Spinal cord (tissue), 10 donors: ENCODE measurements at places on chromosomes 1 and 21.

- no peak for DNase-seq
Measured at GRCh38 chr1:225747566-225747965, 30.1 kb upstream of the SRP9 start.

- no peak for DNase-seq
Measured at GRCh38 chr21:30962013-30962412, 76.3 kb downstream of the KRTAP19-8 start.

DNA sequence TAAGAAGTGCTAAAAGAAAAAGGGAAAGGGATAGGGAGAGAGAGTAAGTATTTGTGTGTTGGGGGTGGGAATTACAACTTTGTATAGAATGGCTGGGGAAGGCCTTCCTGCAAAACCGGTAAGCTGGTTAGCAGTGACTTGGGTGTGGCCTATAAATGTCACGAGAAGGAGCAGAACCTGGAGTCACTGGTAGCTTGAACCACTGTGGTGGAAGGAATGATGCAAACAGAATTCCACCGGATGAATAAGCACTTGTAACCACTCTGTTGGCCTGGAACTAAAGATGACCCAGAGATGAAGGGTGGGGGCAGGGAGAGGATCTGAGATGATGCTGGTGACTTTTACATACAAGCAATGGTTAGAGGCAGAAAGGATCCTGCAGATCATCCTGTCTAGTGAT, 8.9 kb downstream of the XKR8 start:
- no peak for DNase-seq

DNA sequence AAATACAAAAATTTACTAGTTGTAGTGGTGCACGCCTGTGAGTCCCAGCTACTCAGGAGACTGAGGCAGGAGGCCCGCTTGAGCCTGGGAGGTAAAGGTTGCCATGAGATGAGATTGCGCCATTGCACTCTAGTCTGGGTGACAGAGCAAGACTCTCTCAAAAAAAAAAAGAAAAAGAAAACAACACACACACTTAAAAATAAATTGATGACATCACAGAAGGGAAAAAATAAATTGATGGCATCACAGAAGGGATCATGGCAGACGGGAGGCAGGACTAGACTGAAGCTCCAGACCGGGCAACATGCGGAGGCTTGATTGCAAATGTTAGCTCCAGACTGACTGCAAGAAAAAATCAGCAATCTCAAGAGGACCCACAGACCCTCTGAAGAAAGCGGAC, 43.3 kb downstream of the KLHL20 start:
- no peak for DNase-seq

DNA sequence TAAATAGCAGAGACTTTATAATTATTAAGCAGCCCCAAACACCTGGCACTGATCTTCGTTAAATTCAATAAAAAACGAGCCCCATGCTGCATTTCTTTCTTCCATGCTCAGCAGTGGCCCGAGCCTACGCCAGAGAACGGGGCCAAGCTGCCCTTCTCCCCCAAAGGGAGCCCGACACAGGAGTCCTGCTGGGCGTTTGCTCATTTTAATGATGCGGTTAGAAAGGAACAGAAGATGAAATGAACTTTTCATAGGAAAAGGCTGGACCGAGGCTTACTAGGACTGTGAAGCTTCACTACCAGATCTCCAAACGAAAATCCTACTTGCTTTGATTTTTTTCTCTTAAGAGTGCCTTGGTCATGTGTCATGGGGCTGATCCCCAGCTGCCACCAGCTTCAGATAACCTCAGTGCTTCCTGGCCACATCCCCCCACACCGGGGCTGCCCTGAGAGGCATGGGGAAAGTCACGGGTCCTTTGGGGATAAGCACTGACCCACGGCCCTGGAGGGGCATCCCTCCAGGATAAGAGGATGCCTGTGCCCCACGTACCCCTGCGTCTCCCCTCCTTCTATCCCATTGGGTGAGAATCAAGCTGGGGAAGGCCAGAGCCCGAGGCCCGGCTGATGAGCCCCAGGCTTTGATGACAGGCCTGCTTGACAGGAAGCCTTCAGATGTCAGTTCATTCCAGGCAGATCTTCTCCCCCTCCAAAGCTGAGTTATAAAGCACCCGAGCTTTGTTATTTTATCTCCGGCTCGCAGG, 34.2 kb downstream of the PGBD5 start:
- no peak for DNase-seq

DNA sequence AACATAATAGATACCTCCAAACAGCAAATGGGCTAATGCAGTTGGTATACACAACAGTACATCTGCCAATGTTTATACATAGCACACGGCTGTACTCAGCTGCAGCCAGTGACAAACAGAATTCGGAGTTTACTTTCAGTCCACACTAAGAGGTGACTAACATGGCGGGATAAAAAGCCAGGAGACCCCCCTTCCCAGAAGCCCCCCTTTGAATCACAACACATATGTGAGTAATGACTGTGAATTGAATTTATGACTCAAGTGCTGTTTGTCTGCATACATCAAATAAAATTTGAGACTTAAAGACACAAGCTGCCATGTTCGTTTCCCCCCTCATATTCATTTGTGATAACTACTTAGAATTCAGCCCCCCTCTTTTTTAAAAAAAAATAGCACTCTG, 113.2 kb downstream of the RUNX1 start:
- DNase-seq: no peak

DNA sequence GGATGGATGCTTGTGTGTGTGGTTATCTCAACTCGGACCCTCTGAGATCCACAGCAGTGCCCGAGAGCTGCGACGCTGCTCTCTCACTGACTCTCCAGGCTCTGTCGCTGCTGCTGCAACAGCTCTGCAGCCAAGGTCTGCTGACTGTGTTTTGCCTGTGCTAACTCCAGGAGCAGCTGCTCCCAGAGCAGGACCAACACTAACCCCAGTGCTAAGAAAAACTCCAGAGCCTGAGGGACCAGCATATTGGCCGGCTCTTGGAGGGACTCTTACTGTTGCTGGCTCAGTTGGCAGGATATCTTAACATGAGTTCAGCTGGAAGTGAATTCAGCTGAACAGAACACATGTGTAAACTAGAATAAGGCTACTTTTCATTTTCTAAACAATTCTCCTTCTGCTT, 4.4 kb downstream of the LCE2C start:
- DNase-seq: no peak

GRCh38 chr1:94160811-94161210, 39.9 kb upstream of the ABCA4 start:
- no peak for DNase-seq

- no peak for DNase-seq
Measured at GRCh38 chr1:87999852-88000251, 671.2 kb downstream of the LMO4 start.

DNA sequence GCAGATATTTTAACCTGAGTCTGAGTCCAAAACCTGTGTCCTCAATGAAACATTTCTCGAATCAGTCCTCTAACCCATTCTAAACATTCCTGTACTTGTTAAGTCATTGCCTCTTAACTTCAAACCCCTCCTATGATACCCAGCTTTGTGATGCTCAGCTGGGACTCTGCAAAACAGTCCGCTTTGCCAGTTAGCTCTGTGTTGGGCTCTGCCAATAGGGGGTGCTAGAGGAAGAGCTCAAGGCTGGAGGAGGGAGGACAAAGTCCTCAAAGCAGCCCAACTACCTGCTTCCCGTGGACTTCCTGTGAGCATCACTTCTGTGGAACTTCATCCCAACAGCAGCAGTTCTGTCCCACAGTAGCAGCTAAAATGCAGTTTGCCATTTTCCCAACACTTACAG, 38.1 kb upstream of the SYT14 start:
- DNase-seq: no peak

DNA sequence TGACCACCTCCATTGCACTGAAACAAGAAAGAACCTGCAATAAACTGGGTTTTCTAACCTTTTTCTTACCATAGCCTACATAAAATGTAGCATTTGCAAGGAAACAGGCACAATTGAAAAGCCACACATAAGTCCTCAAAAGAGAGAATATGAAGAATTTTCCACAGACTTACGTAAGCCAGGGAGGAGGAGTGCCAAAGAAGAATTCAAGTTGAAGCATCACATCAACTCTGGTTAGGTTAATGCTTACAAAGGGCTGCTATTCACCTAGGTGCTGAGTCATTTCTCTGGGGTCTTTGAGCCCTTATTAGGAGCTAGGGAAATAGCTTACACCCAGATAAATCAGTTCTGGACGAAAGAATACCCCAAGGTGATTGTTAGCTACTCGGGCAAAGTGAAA, 9.6 kb downstream of the OSCP1 start:
- no peak for DNase-seq

GRCh38 chr1:172147541-172147940, 272.9 kb upstream of the C1orf105 start:
- DNase-seq: no peak

DNA sequence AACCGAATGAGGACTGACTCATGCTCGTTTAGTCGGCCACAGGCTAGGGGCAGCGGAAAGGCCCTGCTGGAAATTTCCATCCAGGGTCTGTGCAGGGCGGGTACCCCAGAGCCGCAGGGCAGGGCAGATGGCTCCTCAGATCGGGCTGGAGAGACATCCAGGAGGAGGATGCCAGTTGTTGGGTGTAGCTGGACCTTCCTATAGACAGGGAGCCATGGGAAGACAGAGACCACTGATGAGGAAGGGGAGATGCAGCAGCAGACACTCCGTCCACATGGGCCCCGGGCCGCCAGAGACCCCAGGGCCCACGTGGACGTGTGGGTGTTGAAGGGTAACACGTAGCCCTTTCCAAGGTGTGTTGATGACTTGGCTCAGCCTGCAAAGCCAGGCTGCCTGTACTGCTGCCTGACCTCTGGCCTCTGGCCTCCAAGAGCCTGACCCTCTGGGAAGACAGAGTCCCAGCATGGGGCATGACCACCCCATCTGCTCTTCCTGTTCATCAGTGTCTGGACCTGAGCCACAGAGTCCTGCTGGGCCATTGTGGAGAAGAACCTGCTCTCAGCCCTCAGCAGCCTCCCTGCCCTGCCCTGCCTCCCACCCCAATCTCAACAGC, 4.8 kb downstream of the GNG4 start:
- DNase-seq: no peak

GRCh38 chr1:235105051-235106043, 23.3 kb downstream of the TOMM20 start:
- no peak for DNase-seq

- DNase-seq: no peak
Measured at GRCh38 chr1:151373196-151373595, 691 bp upstream of the SELENBP1 start.

DNA sequence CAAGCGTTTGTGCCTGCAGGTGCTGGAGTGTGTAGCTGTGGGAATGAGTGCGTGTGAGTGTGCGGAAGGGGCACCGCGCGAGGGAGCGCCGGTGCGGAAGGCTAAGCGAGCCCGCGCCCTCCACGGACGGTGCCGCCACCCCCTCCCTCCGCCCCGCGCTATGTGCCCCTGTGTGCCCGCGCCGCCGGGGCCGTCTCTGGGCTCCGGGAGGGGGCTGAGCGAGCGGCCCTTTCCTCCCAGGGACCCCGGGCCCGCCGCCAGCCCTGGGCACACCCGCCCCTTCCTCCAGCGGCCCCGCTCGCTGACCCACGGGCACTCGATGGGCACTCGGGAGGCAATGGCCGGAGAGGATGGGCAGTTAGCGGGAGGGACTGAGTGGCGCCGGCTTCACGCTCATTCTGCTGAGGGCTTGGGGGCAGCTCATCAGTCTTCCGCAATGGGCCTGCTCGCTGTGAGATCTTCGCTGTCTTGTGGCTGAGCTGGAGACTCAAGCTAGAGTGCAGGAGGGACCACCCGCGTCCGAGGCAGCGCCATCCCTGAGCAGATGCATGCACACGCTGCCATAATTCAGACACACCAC, 8.6 kb upstream of the ADGRB2 start:
- no peak for DNase-seq

GRCh38 chr1:40971966-40972365, 7.5 kb upstream of the CTPS1 start:
- no peak for DNase-seq

DNA sequence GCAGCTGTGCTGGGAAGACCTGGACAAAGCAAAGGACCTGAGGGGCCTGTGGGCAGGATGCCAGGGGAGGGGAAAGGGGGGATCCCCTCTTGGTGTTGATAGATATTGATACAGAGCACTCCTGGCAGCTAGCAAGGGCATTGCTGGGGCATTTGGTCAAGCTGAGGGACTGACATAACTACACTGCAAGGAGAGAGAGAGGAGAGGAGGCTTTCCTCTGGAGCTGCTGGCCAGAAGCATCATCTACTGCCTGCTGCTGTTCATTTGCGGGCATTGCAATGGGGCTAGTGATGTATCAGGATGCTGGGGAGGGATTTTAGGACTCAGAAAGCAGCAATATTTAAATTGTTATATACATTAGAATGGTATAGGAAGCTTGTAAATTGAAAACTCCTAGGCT, 142.0 kb downstream of the ZNF648 start:
- no peak for DNase-seq

DNA sequence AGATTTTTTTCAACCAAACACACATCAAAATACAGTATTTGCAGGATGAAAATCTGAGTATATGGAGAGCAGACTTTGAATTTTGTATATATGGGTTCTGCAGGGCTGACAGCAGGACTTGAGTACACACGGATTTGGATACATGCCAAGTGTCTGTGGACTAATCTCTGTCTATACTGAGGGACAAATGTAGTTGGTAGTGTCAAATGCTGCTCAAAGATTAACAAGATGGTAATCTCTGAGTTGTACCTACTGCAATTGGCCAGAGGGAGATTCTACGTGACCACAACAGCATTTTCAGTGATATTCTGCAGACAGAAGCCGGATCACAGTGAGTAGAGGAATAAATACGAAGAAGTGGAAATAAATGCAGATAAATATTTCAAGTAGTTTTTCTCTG, 43.4 kb downstream of the SHCBP1L start:
- no peak for DNase-seq
